Hematopoietic multipotent progenitor cell treated with erythropoietin and hydrocortisone succinate and interleukin-3 and kit ligand, for 17 days (in vitro differentiated cells): ENCODE measurements at places on chromosomes 16 and 17.

DNA sequence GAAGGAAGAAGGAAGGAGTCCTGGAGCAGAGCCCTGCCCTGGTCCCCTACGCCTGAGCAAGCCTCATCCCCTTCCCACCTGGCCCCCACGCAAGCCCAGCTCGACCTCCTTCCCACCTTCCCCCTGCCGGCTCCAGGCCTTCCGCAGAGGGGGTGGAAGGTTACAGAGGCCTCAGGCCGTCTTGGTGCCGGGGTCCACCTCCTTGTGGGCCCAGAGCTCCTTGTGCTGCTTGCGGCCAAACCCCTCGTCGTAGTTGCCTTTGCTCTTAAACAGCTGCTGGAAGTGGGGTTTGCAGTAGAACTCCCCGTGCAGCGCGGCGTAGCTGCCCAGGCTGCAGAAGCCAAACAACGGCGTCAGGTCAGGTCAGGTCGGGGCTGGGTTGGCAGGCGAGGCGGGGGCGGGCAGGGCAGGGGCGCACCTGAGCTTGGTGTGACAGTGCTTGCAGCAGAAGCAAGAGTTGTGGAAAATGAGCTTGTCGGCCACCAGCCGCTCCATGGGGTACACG, 1.5 kb downstream of the LIMD2 start:
- no peak for DNase-seq

GRCh38 chr17:49397586-49397985, 17.1 kb downstream of the PHB1 start:
- DNase-seq, result no peak

DNA sequence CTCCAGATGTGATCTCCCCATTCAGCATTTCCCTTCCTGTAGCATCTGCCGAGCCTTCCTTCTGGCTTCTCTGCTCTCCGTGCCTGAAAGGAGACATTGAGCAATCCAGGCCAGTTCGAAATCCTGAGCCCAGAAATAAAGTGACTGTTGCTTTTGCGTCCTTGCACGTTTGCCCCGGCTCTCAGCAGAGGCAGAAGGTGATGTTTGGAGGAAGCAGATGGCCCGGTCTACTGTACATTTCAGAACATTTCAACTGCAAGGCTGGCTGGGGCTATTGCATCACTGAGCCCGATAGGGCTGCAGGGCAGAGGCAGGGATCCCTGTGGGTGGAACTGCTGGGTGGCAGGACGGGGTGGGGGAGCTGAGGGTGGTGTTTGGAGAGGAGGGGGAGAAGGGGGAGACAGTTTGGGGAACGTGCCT, 29.4 kb downstream of the IRF8 start:
- DNase-seq, result no peak

- DNase-seq, result no peak
Observed at GRCh38 chr16:13403326-13403725, 501.9 kb downstream of the SHISA9 start.

- no peak for DNase-seq
Observed at GRCh38 chr16:52167328-52167727, 379.6 kb downstream of the TOX3 start.

DNA sequence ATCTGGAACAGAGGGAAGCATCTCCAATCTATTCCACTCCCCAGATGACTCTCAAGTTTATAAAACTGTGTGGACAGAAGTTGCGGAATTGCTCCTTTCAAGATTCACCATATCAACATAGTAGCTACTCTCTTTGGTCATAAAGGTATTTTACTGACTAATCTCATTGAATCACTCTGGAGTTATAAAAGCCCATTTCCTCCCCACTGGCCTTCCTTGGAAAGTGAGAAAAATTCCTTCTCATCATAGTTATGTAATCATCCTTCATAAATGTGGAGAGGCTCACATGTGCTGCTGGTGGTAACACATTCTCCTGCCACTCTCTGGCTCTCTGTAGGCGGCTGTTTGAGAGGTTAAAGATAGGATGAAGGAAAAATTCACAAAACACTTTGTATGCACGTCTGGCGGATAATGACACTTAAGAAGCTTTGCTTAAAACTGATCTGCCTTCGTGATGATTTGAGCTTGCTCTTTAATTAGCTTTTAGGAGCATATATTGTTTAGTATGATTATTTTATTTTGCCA, 1034.0 kb upstream of the EEF2KMT start:
- DNase-seq, result no peak

DNA sequence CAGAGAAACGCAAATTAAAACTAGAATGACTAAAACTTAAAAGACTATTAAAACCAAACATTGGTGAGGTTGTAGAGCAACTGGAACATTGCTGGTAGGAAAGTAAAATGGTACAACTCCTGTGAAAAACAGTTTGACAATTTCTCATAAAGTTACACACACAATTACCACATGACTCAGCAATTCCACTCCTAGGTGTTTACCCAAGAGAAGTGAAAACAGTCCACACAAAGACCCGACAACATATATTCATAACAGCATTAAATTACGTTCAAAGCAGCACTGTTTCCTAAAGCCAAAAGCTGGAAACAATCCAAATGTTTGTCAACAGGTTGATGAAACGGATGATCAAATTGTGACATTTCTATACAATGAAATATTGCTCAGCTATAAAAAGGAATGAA, 26.5 kb upstream of the ALOX12 start:
- DNase-seq, result no peak

DNA sequence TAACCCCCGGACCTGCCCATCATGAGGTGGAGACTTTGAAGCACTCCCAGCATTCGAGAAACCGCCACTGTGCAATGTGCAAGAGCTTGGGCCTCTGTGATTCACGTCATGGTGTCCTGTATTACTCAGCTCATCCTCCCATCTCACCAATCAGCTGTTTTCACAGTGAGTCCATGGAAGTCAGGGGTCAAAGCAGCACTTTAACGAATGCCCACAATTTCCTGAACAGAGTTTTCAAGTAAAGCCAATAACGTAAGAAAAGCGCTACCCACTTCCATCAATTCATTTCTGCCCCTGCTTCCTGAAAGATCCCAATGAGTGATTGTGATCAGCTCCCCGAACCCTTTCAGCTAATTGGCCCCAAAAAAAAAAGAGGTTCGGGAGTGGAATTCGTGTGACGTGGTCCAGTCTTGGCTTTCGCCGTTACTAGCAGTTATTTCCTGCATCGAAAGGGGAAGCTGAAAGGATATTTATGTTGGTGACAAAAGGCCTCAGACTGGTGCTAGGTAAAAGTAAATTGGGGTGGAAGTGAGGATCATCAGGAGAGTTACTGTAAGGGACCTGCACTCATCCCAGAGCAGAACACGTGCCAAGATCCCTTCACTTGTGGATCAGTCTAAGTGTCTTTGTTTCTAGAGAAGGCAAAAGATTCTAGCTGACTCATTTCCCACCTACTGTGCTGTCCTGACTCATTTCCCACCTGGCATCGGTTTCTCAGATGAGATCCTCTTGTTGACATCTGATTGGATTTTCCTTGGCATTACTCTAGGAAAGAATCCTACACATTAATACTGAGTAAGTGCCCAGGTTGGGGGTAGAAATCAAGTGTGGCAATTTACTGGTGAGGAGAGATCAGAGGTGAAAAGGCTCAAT, 136.7 kb upstream of the NUDT7 start:
- DNase-seq, result no peak

- DNase-seq, result no peak
Observed at GRCh38 chr16:15899538-15900100, 11.2 kb upstream of the CEP20 start.

DNA sequence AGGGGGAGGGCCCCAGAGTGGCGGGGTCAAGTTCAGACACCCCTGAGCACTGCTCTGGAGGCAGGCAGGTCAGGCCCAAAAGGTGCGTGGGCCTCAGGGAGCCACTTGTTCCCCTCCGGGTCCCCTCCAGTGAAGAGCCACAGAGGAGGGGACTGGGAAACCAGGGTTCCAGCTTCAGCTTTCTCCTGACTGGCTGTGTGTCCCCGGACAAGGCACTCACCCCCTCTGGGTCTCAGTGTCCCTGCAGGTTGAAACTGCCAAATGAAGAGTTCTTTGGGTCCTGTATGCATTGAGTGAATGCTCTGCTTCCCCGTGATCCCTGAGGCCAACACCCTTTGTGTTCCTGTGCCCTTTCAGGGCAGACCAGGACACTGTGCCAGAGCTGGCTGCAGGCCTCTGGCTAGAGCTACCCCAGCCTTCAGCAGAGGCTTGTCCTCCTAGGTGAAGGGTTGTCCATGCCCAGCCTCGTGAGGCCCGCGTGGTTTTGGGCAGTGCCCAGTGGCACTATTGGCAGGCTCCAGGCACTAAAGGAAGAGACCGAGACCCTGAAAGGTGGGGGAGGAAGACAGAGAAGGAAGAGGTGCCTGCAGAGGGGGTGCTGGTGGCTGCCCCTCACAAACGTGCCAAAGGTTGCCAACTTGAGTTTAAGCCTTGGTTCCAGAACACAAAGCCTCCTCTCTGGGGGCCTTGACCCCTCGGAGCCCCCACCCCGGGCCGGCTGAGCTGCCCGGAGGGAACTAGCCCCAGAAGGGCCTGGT, 13.3 kb upstream of the WNT3 start:
- DNase-seq, result no peak

DNA sequence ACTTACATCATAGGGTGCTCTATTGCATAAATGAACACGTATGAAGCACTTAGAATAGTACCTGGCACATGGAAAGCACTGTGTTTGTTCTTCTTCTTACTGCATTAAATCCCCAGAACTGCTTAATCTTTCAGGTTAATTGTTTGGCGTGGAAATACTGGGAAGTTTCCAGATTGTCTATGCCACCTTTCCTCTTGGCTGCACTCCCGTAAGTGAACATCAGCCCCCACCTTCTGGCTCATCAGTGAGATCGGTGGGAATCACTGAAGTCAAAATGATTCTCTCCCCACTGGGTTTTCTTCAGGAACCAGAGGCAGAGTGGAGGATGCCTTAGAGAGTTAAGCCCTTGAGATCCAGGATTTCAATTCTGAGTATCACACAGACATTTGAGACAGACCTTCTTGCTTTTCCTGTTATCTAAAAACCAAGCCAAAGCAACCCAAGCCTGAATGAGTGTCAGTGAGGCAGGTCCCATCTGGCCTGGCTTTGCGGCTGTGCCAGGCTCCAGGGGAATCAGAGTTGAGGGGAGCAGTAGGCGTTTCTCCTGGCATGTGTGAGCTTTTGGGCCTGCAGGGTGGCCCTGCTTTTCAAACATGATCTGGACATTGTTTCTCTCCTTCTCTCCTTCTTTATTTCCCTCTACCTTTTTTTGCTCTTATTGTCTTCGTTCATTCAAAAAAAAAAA, 59.1 kb downstream of the OTOA start:
- DNase-seq, result no peak

DNA sequence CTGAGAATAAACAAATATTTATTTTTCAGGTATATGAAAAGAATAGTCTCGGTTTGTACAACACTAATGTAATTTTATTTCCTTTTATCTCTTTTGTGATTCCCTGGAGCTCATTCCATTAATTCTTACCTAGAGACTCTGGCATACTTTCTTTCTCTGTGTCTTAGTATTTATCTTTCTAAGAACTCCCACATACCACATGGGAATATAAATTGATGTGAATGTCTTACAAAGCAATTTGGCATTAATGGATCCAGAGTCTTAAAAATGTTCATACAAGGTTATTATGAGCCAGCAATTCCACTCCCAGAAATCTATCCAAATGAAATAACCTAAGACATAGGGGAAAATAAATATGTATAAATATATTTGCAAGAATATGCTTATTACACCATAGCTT, 202.7 kb downstream of the CDH11 start:
- no peak for DNase-seq

GRCh38 chr16:2507665-2508064, 6.1 kb upstream of the ATP6V0C start:
- DNase-seq, result no peak

GRCh38 chr17:40551879-40552768, 13.1 kb downstream of the CCR7 start:
- no peak for DNase-seq

DNA sequence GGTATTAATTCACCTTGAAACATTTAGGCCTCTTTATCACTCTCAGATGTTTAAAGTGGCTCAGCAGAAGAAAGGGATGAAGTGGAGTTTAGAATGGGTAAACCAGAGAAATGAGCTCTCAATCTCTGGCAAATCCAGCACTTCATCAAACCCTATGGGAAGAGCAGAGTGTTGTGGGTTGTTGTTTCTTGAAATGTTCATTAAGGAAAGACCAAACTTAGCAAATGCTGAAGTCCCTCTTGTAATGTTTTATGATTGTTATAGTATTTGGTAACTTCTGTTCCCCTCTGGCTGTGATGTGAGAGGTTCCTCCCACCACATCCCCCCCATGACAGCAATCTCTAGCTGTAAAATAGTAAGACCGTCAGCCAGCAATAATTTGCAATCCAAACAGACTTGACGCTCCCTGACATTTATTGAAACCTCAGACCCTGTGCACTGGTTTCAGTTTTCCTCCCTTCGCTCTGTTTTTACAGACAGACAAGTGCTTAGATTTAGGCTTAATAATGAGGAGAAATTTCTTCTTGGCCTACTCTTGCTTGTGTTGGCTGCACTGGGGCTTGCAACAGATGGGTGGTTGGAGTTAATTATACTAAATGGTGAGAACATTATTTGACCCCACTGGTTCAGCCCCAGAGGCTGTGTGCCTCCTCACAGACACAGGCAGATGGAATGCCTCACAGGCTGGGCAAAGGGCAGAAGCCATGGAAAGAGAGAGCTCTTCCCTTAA, 609.4 kb upstream of the SOX9 start:
- no peak for DNase-seq

- DNase-seq, result no peak
Observed at GRCh38 chr16:35147556-35148504, 1688.4 kb downstream of the TP53TG3F start.

- no peak for DNase-seq
Observed at GRCh38 chr16:81804134-81804610, 25.1 kb downstream of the PLCG2 start.

GRCh38 chr17:79814127-79814973, 17.5 kb upstream of the CBX8 start:
- DNase-seq, result no peak

GRCh38 chr16:86020971-86021370, 122.0 kb downstream of the IRF8 start:
- no peak for DNase-seq

DNA sequence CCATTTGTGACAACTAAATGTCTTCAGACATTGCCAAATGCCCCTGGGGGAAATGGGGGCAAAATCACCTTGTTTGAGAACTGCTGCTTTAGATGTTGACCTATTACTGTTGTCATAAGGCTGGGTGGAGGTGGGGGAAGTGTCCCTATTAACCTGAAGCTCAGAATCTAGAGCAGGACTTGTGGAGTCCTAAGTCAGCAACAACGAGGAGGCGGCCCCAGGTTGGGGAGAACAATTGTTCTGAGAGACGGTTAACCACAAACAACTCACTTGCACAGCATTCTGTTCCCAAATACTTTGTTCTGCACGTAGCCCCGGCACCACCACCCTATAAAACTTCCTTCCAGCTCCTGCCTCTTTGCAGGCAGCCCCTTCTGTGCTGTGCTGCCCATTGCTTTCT, 32.5 kb downstream of the TEKT5 start:
- no peak for DNase-seq
